ENCODE measurements at places on chromosomes 7 and 10. TPM values are rescaled to one million over a fixed set of nuclear protein-coding genes. Genes with fewer than 3 reads are reported as not detected.

GRCh38 chr7:127809261-127809702, 157.3 kb downstream of the SND1 start:
- H3K4me3 ChIP-seq = no peak overlapping the region
- peaks cover 4% of the 10 kb centered on the region for H3K4me1 ChIP-seq

GRCh38 chr10:80158126-80158525, 25.6 kb downstream of the PLAC9 start:
- H3K4me1 ChIP-seq = peaks cover 22% of the 10 kb centered on the region
- peak overlapping the region; percentile 76 for H3K27ac ChIP-seq
- no peak for DNase-seq
- peaks cover 96% of the 10 kb centered on the region for H3K36me3 ChIP-seq
- no peak overlapping the region for H3K4me3 ChIP-seq
- no peaks in the 10 kb centered on the region for H3K27me3 ChIP-seq

Gene TMEM184A
- total RNA-seq = 0.31 TPM

- H3K27ac ChIP-seq = no peak overlapping the region
- DNase-seq = no peak
- no peaks in the 10 kb centered on the region for H3K36me3 ChIP-seq
- H3K4me1 ChIP-seq = no peaks in the 10 kb centered on the region
- H3K4me3 ChIP-seq = no peak overlapping the region
These were observed 224.1 kb downstream of the DOCK4 start for GRCh38 chr7:111982133-111982532.
